Activated naive CD4-positive, alpha-beta T cell treated with anti-CD3 and anti-CD28 coated beads, Interleukin-2, amount 50 U/mL, for 72 hours (primary cell): ENCODE measurements at places on chromosomes 3 and 15. TPM values are rescaled to one million over a fixed set of nuclear protein-coding genes. Genes with fewer than 3 reads are reported as not detected.

DNA sequence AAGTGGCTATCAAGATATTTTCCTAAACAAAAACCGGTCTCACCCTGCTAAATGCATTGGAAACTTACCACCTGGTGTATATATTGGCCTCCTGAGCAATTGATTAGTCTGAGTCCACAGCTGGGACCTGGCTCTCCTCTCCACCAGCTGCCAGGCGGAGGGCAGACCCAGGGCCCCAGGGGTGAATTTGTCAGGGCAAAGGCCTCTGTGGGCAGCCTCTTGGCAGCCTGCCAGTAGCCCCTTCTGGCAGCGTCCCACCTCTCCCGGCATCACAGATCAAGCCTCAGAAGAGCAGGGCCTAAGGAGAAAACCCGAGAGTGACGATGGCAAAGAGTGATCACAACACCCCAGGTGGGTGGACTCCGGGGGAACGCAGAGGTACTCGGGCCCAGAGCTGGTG lies 43.0 kb upstream of the IDH2 start:
- DNase-seq: no peak

DNA sequence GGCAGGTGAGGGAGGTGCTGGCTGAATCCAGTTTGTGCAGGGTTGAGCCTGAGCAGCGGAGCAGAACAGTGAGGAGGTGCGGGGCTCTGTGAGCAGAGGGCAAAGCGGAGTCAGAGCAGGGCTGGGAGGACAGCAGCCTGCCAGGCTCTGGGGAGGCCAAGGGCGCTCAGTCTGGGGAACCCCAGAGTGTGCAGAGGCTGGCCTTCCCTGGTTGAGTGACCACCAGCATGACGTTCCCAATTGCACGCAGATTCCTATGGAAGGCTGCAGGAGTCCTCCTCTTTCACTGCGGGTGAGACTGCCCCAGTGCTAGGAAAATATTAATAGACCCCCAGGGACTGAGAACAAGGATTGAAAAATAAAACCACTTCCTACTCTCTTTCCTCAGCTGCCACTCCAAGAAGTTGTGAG lies 13.2 kb downstream of the MRAS start:
- no peak for DNase-seq

GRCh38 chr3:173742491-173742890 lies 344.9 kb downstream of the NLGN1 start:
- no peak for DNase-seq

DNA sequence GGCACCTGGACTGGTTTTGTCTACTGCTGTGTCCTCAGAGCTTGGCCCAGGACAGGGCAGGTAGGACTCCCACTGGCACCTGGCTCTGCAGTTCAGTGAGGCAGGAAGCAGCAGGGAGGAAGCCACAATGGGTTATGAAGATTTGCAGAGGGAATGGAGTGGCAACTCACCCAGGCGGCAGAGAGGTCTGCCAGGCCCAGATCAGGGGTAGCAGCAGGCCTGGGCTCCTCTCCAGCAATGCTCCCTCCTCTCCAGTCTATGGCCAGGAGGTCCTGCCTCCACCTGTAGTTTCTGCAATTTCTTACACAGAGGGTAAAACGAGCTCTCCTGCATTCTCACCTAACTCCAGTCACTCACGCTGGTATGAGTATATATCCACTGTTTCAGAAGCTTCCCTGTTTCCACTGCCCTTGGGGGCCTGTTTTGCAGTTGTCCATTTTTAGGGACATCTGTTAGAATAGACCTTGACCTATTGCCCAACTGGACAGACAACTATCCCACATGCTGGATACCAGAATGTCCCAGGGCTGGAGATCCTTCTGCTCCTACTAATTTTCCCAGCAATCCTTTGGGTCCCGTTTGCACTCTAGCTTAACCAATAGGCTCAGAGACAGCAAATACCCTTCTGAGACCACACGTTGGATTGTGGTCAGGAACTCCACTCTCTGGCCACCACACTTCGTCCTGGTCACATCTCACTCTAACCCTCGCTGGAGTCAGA lies 35.2 kb downstream of the HMCES start:
- DNase-seq: no peak

GP9 gene
- not detected for total RNA-seq

STARD5 gene
- total RNA-seq: 8.8 TPM
